ENCODE measurements at places on chromosomes 7 and 10.
A peak's percentile ranks its signal among the peaks of the same experiment; 100 is the strongest.

GRCh38 chr7:84196084-84196503 lies 1.5 kb upstream of the SEMA3A start:
- no peak for DNase-seq

GRCh38 chr7:98870807-98871491 lies 1.1 kb upstream of the TMEM130 start:
- no peak for DNase-seq

GRCh38 chr7:88456490-88456889 lies 149.8 kb upstream of the STEAP4 start:
- no peak for DNase-seq

- DNase-seq: no peak
These were observed 178.5 kb downstream of the EBF3 start for GRCh38 chr10:129785536-129785981.

GRCh38 chr10:98623176-98623575 lies 176.4 kb upstream of the HPS1 start:
- DNase-seq: no peak

- DNase-seq: no peak
These were observed 7.4 kb upstream of the PFKFB3 start for GRCh38 chr10:6195376-6195775.

DNA sequence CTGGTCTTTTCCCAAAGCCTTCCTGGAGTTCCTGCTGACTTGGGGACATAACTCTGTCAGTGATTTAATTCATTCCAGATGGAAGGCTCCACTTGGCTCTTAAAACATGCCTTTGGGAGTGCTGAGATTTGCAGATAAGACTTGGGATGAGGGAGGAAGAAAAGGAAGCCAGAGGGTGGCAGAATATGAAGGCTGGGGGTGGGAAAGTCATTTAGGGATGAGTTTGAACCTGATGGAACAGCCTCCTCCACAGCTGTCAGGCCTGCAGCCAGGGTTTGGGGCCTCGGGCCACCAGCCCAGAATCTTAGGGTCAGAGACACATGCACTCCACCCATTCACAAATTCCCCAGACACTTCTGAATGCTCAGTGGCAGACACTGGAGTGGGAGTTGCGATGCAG lies 28.4 kb upstream of the EIF5AL1 start:
- DNase-seq: peak; percentile 85

GRCh38 chr10:38174336-38174735 lies 80.2 kb downstream of the ZNF37A start:
- no peak for DNase-seq

GRCh38 chr10:125739994-125740679 lies 20.6 kb downstream of the EDRF1 start:
- DNase-seq: no peak

GRCh38 chr10:5532618-5533097 lies 7.9 kb downstream of the CALML3 start:
- DNase-seq: no peak

DNA sequence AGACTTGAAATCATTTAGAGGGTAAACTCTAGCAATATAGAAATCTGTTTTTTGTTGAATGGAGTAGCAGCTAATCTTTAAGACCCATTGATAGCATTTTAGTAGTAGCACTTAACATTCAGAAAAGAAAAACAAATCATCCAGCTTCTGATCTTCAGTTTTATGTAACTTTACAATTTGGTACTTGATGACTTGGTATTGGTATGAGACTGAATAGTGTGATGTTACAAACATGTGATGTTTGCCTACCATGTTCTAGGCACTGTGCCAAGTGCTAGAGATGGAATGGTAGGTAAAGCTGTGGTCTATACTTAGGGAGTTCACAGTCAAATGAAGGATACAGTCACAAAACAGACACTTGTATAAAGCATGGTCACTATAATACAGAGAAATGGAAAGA lies 21.3 kb downstream of the ZEB1 start:
- no peak for DNase-seq

DNA sequence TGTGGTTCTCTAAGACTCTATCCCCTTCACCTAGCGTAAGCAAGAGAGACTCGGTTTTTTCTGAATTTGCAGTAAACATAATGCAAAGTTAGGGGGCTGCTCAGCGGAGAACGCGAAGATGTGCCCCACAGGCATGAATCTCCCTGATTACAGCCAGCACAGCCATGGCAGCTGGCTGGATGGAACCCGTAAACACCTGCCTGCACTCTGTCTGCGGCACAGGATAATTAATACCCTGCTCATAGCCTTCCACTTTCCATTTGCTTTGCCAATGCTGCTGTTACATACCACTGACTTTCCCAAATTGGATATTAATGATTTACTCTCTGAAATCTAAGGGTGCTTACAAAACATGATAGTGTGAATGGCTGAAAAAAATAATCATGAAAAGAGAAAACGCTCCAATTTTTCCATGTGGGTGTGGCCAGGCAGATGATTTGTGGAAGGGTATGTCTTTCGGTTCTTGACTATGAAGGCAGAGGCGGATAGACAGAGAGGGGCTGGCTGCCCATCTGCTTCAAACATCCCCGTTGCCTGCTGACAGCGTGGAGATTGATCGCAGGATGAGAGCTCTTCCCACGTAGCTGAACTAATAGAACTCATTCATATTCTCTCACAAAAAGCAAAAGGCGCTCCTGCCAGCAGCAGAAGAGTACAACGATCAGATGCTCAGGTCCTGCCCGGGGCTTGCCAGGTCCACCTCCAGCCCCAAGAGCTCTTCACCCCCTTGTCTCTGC lies 193.2 kb upstream of the GHITM start:
- no peak for DNase-seq

DNA sequence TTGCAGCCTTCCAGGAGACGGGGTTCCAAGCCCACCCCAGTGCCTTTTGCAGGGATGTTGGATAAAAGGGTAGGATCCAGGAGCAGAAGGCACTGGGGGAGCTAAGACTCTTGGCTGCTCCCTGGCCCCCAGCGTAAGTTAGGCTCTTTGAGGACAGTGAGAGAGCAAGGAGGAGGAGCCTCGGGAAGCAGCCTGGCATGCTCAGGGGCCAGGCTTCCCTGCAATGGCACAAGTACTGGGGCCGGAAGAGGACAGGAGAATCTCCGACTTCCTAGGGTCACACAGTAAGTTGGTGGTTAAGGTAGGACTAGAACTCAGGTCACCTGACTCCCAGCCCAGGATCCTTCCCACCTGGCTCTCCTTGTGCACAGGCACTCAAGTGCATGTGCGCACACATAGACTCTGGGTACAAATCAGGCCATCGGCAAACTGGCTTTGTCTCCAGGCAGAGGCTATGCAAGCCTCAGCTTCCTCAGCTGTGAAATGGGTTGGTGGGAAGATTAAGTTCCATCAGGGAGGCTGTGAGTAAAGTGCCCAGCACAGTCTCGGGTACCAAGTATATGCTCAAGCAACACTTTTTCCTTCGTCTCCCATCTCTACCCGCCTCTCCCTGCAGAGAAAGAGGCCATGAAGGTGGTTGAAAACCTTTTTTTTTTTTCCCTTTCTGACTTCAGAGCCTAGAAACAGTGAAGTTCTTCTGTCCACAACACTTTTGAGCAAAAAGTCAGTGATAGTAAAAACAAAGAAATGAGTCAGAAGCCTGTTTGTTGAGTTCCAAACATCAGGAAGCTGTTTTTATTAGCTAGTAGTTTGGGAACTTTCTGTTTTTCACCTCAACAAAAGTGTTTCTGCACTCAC lies 79.1 kb downstream of the NEURL1 start:
- DNase-seq: no peak

- DNase-seq: no peak
These were observed 748.4 kb upstream of the PHF14 start for GRCh38 chr7:10225275-10225674.

DNA sequence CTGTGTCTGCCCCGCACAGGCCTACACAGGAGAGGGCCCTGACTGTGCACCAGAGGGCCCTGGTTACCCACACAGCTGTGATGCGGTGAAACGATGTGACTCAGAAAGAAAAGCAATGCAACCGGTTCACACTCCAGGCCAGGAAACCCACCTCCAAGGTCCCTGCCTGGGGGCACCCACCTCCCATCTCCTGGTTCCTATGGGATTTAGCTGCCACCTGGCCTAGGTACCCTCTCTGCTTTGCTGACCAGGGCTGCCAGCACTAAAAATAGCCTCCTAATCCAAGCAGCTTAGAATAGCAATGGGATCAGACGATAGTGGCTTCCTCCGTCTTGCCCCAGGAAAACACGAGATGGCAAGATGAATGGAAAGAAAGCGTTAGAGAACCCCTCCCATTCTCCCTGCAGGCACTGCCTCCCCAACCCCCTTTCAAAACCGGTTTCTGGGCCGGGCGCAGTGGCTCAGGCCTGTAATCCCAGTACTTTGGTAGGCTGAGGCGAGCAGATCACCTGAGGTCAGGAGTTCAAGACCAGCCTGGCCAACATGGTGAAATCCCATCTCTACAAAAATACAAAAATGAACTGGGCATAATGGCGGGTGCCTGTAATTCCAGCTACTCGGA lies 12.4 kb downstream of the RBP3 start:
- DNase-seq: no peak

DNA sequence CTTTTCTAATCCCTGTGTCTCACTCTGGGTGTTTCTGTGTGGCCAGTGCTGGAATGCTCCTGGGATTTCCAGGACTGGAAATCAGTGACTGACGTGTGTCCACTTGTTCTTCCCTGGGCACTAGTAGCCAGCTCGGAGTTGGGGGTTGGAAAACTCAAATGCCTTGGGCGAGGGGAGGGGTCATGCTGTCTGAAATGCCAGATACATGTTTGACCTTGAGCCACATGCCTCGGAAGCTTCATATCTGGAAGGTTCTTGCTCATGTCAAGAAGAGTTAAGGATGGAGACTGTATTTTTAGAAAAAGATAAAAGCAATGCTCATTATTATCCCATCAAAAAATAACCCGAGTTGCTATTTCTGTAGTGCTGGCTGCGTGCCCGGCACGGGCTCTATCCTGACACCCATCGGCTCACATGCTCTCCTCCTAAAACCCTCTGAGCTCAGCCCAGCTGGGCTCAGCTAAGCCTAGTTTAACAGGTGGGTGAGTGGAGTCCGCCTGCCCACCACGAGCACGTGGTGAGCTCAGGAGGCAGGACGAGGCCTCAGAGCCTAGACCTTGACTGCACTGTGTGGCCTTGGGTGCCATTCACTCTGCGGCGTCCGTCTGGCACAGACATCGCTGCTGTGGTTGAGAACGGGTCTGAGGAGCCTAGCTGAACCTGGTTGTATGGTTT lies 6.4 kb downstream of the DPYSL4 start:
- peak; percentile 77 for DNase-seq

DNA sequence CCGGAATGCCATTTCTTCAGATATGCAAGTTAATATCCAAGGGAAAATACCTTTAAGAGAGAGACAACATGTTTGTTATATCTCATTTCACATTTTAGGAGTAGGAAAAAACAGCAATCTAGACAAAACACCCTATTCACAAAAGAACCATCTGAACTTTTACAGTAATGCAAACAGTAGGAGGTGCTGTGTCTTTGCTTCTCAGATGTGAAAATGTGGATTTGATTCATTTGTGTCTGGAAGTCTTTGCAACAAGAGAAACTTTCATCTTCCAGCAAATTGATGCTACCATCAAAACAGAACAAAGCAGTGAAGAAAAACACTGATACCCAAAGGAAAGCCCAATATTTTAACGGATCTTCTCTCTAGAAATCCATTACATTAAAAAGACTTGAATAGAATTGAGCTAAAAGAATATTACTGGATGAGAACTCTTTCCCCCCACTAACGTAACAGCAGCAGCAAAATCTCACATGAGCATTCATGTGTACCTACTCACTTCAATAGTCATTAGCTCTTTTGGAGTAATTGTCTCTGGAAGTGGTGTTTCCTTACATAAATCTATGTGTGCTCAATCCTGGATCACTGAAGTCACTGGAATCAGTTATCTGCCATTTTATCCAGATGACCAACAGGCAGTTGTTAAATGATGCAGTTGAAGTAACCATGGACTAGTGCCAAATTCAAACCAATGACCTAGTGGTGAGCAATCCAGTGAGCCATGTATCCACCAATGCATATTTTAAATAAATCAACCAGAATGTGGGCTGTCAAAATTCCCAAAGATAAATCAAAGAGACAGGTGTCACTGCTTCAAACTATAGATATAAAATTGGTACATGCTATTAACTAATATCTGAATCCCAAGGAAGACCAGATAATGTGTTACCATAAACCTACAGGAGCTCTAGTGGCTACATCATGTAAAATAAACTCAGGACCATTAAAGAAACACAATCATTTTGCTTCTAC lies 1.8 kb downstream of the SEMA3C start:
- no peak for DNase-seq

GRCh38 chr10:2978111-2978510 lies 89.2 kb upstream of the PFKP start:
- DNase-seq: no peak

Data from Right ventricle myocardium superior (tissue), 1 donor.